Stimulated activated naive B cell treated with anti-CD40 and anti-IgM and Interleukin-4, amounts not matched to agents 10 μg/mL and 1 μg/mL and 100 μg/mL, for 72 hours (primary cell): ENCODE measurements at places on chromosomes 12 and 14.

DNA sequence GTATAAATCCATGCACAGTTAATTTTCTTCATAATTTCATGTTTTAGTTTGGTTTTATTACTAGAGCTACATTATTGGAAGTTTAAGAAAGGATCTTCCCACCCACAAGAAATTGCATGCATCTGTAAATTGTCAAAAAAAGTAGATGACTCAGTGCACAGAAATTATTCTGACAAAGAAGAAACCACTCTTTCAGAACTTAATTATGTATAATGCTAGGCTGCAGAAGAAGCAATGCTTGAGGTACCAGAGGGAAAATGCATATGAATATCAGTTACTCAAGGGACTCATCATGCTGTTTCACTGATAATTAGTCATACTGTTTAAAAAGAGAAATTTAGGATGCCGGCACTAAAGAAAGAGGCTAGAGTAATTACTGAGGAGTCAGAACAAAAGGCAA is 147.0 kb downstream of the SLC16A7 start:
- H3K4me3 ChIP-seq, result no peak overlapping the region
- no peak overlapping the region for H3K27ac ChIP-seq
- H3K27me3 ChIP-seq, result no peaks in the 10 kb centered on the region
- H3K36me3 ChIP-seq, result peaks cover 19% of the 10 kb centered on the region
- no peak for DNase-seq
- no peaks in the 10 kb centered on the region for H3K4me1 ChIP-seq

- no peaks in the 10 kb centered on the region for H3K27me3 ChIP-seq
- no peaks in the 10 kb centered on the region for H3K36me3 ChIP-seq
- DNase-seq, result no peak
- H3K4me1 ChIP-seq, result no peaks in the 10 kb centered on the region
- no peak overlapping the region for H3K27ac ChIP-seq
Measured at GRCh38 chr14:29906256-29906870, 21.3 kb downstream of the PRKD1 start.

- no peak overlapping the region for H3K27ac ChIP-seq
- DNase-seq, result no peak
- no peaks in the 10 kb centered on the region for H3K27me3 ChIP-seq
- no peaks in the 10 kb centered on the region for H3K36me3 ChIP-seq
- no peak overlapping the region for H3K4me3 ChIP-seq
Measured at GRCh38 chr12:84305144-84305543, 607.5 kb downstream of the SLC6A15 start.

DNA sequence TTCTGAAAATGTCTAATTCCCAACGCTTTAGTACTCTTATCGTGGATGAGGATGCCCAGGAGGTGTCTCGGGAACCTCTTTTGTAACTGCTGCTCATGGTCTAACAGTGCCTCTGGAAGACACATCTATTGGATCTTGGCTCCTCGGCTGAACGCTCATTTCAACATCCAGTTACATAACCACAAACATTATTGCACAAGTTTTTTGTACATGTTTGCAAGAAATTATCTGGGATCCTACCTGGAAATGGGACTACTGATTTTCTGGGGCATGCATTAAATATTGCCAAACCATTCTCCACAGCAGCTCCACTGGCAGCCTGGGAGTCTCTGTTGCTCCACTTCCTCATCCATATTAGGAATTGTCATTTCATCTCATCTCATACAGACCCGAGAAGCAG is 117.5 kb upstream of the EVL start:
- no peak for DNase-seq
- H3K27me3 ChIP-seq, result peaks cover 55% of the 10 kb centered on the region
- peaks cover 13% of the 10 kb centered on the region for H3K4me1 ChIP-seq
- no peak overlapping the region for H3K27ac ChIP-seq
- H3K4me3 ChIP-seq, result no peak overlapping the region

- H3K27me3 ChIP-seq, result peaks cover 11% of the 10 kb centered on the region
- H3K36me3 ChIP-seq, result no peaks in the 10 kb centered on the region
- peaks cover 4% of the 10 kb centered on the region for H3K4me1 ChIP-seq
Measured at GRCh38 chr12:55849616-55850343, 7.0 kb upstream of the MMP19 start.

DNA sequence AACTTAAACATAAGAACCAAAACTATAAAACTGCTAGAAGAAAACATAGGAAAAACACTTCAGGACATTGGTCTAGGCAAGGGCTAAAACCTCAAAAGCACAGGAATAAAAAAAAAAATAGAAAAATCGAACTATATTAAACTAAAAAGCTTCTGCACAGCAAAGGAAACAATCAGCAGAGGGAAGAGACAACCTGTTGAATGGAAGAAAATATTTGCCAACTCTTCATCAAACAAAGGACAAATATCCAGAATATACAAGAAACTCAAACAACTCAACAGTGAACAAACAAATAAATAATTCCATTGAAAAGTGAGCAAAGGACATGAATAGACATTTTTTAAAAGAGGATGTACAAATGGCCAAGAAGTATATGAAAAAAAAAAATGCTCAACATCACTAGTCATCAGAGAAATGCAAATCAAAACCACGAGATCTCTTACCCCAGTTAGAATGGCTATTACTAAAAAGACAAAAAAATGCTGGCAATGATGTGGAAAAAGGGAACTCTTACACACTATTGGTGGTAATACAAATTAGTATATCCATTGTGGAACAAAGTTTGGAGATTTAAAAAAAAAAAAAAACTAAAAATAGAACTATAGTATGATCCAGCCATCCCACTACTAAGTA is 152.0 kb downstream of the NDUFA12 start:
- no peak overlapping the region for H3K4me3 ChIP-seq
- H3K36me3 ChIP-seq, result peaks cover 24% of the 10 kb centered on the region

- no peaks in the 10 kb centered on the region for H3K36me3 ChIP-seq
- H3K4me3 ChIP-seq, result no peak overlapping the region
- peaks cover 7% of the 10 kb centered on the region for H3K4me1 ChIP-seq
- H3K27ac ChIP-seq, result no peak overlapping the region
Measured at GRCh38 chr12:108193917-108194316, 64.8 kb downstream of the WSCD2 start.

GRCh38 chr14:102055181-102055901 is 31.5 kb downstream of the HSP90AA1 start:
- peaks cover 39% of the 10 kb centered on the region for H3K36me3 ChIP-seq
- H3K27ac ChIP-seq, result peak overlapping the region; percentile 67
- no peak for DNase-seq
- no peaks in the 10 kb centered on the region for H3K27me3 ChIP-seq
- no peak overlapping the region for H3K4me3 ChIP-seq
- no peaks in the 10 kb centered on the region for H3K4me1 ChIP-seq

GRCh38 chr14:24369907-24370687 is 2.1 kb downstream of the NFATC4 start:
- DNase-seq, result no peak
- peaks cover 35% of the 10 kb centered on the region for H3K4me1 ChIP-seq
- no peak overlapping the region for H3K4me3 ChIP-seq
- H3K27ac ChIP-seq, result no peak overlapping the region

DNA sequence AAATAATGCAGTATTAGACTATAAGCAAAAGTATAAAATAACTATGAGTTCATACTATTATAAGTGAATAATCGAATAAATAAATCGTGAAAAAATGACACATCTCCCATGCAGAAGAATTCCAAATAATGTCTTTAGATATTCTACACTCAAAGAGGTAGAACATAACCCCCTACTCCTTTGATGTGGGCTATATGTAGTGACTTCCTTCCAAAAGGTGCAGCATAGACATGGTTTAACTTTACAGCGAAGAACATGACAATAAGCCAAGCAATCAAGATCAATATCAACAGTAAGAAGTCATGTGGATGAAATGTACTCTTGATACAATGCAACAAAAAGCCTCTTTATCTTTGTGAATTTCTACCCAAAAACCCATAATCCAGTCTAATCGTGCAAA is 46.0 kb upstream of the HIF1A start:
- no peak overlapping the region for H3K27ac ChIP-seq
- H3K4me3 ChIP-seq, result no peak overlapping the region
- no peaks in the 10 kb centered on the region for H3K27me3 ChIP-seq

GRCh38 chr14:105456736-105457617 is 17.6 kb upstream of the CRIP2 start:
- H3K4me3 ChIP-seq, result no peak overlapping the region
- H3K27me3 ChIP-seq, result no peaks in the 10 kb centered on the region
- peaks cover 11% of the 10 kb centered on the region for H3K4me1 ChIP-seq
- no peak for DNase-seq
- H3K36me3 ChIP-seq, result peaks cover 34% of the 10 kb centered on the region

- H3K4me3 ChIP-seq, result no peak overlapping the region
- no peak for DNase-seq
- H3K27ac ChIP-seq, result no peak overlapping the region
- no peaks in the 10 kb centered on the region for H3K4me1 ChIP-seq
- H3K27me3 ChIP-seq, result no peaks in the 10 kb centered on the region
- H3K36me3 ChIP-seq, result no peaks in the 10 kb centered on the region
Measured at GRCh38 chr12:88309546-88309945, 167.4 kb downstream of the TMTC3 start.

GRCh38 chr12:110505332-110505731 is 3.2 kb downstream of the RAD9B start:
- DNase-seq, result no peak
- peaks cover 8% of the 10 kb centered on the region for H3K4me1 ChIP-seq
- H3K27me3 ChIP-seq, result no peaks in the 10 kb centered on the region
- H3K36me3 ChIP-seq, result peaks cover 5% of the 10 kb centered on the region

GRCh38 chr12:8796831-8797626 is 25.4 kb upstream of the A2ML1 start:
- no peaks in the 10 kb centered on the region for H3K4me1 ChIP-seq
- peaks cover 8% of the 10 kb centered on the region for H3K36me3 ChIP-seq
- no peak overlapping the region for H3K4me3 ChIP-seq
- no peak overlapping the region for H3K27ac ChIP-seq
- no peaks in the 10 kb centered on the region for H3K27me3 ChIP-seq
- no peak for DNase-seq

DNA sequence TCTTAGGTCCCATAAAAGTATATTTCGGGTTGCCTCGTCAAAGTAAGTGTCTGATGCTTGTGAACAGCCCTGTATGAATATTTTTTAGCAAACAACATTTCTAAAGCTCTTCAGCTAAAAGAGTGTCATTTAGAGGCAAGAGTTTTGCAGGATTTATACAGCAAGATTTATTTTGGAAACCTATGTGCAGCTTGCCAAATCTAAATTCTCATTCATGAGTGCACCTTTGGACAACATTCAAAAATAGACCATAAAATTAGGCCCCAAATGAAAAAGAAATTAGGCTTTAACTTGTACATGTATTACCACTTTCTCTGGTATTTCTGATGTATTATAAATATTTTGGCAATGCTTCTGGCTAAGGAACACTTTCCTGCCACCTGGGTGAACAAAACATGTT is 224.4 kb upstream of the PDZRN4 start:
- no peaks in the 10 kb centered on the region for H3K36me3 ChIP-seq
- peaks cover 4% of the 10 kb centered on the region for H3K27me3 ChIP-seq
- H3K4me1 ChIP-seq, result no peaks in the 10 kb centered on the region
- no peak for DNase-seq
- no peak overlapping the region for H3K4me3 ChIP-seq

DNA sequence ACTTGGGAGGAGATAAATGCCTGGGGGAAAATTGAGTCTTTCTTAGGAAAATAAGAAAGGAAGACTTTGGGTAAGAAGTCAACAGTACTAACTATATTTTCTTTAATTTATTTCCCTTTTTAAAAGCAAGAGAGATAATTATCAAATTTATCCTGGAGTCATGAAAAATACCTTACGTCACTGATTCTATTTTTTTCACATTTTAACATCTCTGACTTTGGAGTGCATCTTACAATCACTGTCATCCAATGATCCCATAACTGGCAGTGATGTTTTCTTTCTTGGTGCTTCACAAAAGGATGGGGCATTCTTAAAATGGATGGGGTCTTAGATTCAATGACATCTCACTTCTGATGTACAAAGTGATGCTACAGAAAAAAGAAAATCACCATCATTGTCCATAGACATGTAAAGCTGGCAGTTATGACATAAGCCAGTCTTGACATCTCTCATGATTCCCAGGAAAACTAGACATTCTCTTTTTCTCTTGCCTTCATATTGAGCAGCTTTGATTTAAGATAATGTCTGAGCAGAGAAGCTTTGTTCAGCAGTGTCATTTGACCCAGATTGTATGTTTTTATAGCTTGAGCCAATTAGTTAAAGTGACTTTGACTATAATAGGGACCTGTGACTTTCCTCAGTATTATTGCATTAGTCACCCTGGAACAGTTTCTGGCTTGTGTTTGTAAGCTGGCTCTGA is 236.2 kb downstream of the EGLN3 start:
- no peak overlapping the region for H3K4me3 ChIP-seq
- H3K4me1 ChIP-seq, result no peaks in the 10 kb centered on the region
- no peaks in the 10 kb centered on the region for H3K36me3 ChIP-seq

GRCh38 chr12:6691473-6691872 is 2.3 kb upstream of the ZNF384 start:
- no peaks in the 10 kb centered on the region for H3K27me3 ChIP-seq
- peaks cover 36% of the 10 kb centered on the region for H3K36me3 ChIP-seq
- H3K4me1 ChIP-seq, result peaks cover 55% of the 10 kb centered on the region
- no peak for DNase-seq
- no peak overlapping the region for H3K4me3 ChIP-seq
- no peak overlapping the region for H3K27ac ChIP-seq

GRCh38 chr12:114687802-114688201 is 3.8 kb upstream of the TBX3 start:
- DNase-seq, result no peak
- no peaks in the 10 kb centered on the region for H3K36me3 ChIP-seq
- peak overlapping the region; percentile 14 for H3K27ac ChIP-seq
- H3K4me1 ChIP-seq, result peaks cover 28% of the 10 kb centered on the region
- H3K4me3 ChIP-seq, result no peak overlapping the region

DNA sequence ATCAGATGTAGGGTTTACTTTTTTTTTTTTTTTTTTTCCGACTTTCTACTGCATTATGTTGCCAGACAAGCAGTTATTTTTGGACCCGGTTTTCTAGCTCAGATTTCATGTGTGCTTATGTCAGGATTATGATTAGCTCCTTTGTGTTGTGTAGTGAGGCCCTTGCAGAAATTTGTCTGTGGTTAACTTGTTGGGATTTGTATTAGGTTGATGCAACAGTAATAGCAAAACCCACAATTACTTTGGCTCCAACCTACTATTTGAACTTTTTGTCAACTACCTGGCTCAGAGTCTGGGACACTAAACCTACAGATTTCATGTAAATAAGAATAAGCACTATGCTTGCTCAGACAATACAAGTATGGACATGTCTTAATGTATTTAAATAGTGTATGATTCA is 44.1 kb upstream of the KCNJ8 start:
- H3K27ac ChIP-seq, result no peak overlapping the region
- no peaks in the 10 kb centered on the region for H3K27me3 ChIP-seq
- no peak for DNase-seq
- no peak overlapping the region for H3K4me3 ChIP-seq

- no peaks in the 10 kb centered on the region for H3K4me1 ChIP-seq
- no peak for DNase-seq
- no peak overlapping the region for H3K4me3 ChIP-seq
- H3K36me3 ChIP-seq, result no peaks in the 10 kb centered on the region
- peaks cover 26% of the 10 kb centered on the region for H3K27me3 ChIP-seq
Measured at GRCh38 chr14:95046711-95047681, 110.3 kb downstream of the DICER1 start.
